ENCODE measurements at places on chromosomes 5 and 9. TPM values are rescaled to one million over a fixed set of nuclear protein-coding genes. Genes with fewer than 3 reads are reported as not detected.

FBP2 gene
- 0.38 TPM for total RNA-seq

ENTPD2 gene
- 0.09 TPM for total RNA-seq

SPINK13 gene
- total RNA-seq, result not detected

ZNF483 gene
- 2.6 TPM for total RNA-seq

PTBP3 gene
- total RNA-seq, result 26.7 TPM

OBP2B gene
- not detected for total RNA-seq

F2RL1 gene
- total RNA-seq, result 0.66 TPM

OTP gene
- total RNA-seq, result 0.05 TPM

SLC6A3 gene
- total RNA-seq, result 0.33 TPM

CDC42SE2 gene
- total RNA-seq, result 60.9 TPM

TRIM52 gene
- total RNA-seq, result 10.7 TPM

CDC20B gene
- 0.19 TPM for total RNA-seq

RORB gene
- total RNA-seq, result 1.8 TPM

BTNL3 gene
- not detected for total RNA-seq

OR1Q1 gene
- not detected for total RNA-seq

FOXI1 gene
- 0.14 TPM for total RNA-seq

ESM1 gene
- total RNA-seq, result 0.38 TPM

SLC34A3 gene
- total RNA-seq, result not detected

SPATA31E1 gene
- total RNA-seq, result not detected

PSMB7 gene
- total RNA-seq, result 177 TPM

KCNT1 gene
- total RNA-seq, result 0.05 TPM

PCDHA11 gene
- total RNA-seq, result 0.05 TPM

MEIKIN gene
- 0.14 TPM for total RNA-seq

ABLIM3 gene
- 1.4 TPM for total RNA-seq

ACTBL2 gene
- not detected for total RNA-seq

MATR3 gene
- 378 TPM for total RNA-seq

GALNT12 gene
- total RNA-seq, result 6.7 TPM

DAB2 gene
- 17.7 TPM for total RNA-seq

QRFP gene
- total RNA-seq, result 0.05 TPM

LHX2 gene
- total RNA-seq, result 0.19 TPM

IL3 gene
- total RNA-seq, result not detected

LECT2 gene
- not detected for total RNA-seq

CAMK4 gene
- 107 TPM for total RNA-seq

NPDC1 gene
- 4.8 TPM for total RNA-seq

OR4F3 gene
- total RNA-seq, result not detected

NOTCH1 gene
- total RNA-seq, result 14.9 TPM

SLC27A6 gene
- total RNA-seq, result 4.7 TPM

JAKMIP2 gene
- 10.3 TPM for total RNA-seq

BHMT2 gene
- 0.05 TPM for total RNA-seq

ZNF454 gene
- total RNA-seq, result 0.61 TPM

KIAA1958 gene
- total RNA-seq, result 3.6 TPM

SLC6A19 gene
- total RNA-seq, result 0.09 TPM

PCDHB12 gene
- total RNA-seq, result 0.19 TPM

KCNMB1 gene
- 0.57 TPM for total RNA-seq

EQTN gene
- 0.05 TPM for total RNA-seq

TAS2R1 gene
- total RNA-seq, result not detected

PDZD2 gene
- total RNA-seq, result 4.4 TPM

CCNI2 gene
- 8.1 TPM for total RNA-seq

NTNG2 gene
- 1.7 TPM for total RNA-seq

B4GALT1 gene
- 6.9 TPM for total RNA-seq

MZB1 gene
- 400 TPM for total RNA-seq

ADCY2 gene
- total RNA-seq, result 0.42 TPM

CDH6 gene
- 0.66 TPM for total RNA-seq

SPINK4 gene
- total RNA-seq, result 0.38 TPM

BNC2 gene
- total RNA-seq, result 3.9 TPM
